ENCODE measurements at places on chromosomes 13 and 19.
A peak's percentile ranks its signal among the peaks of the same experiment; 100 is the strongest.

- DNase-seq: no peak
These were observed 8.3 kb downstream of the IRS2 start for GRCh38 chr13:109778102-109778542.

- peak; percentile 69 for DNase-seq
These were observed 850 bp downstream of the KLF5 start for GRCh38 chr13:73059460-73060250.

- no peak for DNase-seq
These were observed 104.8 kb upstream of the MIR17HG start for GRCh38 chr13:91242652-91243051.

DNA sequence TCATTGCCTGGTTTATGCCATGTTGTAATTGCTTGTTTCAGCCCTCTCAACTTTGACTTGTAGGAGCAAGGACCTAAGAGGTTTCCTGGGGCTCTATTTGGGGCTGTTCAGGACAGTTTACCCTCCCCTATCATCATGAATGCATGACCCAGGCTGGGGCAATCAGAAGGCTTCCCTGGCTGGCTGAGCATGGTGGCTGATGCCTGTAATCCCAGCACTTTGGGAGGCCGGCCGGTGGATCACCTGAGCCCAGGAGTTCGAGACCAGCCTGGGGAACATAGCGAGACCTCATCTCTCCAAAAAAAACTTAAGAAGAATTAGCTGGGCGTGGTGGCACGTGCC lies 6.1 kb upstream of the LSM4 start:
- DNase-seq: no peak

GRCh38 chr13:33642374-33643065 lies 175.4 kb upstream of the RFC3 start:
- peak; percentile 64 for DNase-seq

All from left hindlimb (tissue), 1 donor.